ENCODE measurements at places on chromosomes 11 and 22.

DNA sequence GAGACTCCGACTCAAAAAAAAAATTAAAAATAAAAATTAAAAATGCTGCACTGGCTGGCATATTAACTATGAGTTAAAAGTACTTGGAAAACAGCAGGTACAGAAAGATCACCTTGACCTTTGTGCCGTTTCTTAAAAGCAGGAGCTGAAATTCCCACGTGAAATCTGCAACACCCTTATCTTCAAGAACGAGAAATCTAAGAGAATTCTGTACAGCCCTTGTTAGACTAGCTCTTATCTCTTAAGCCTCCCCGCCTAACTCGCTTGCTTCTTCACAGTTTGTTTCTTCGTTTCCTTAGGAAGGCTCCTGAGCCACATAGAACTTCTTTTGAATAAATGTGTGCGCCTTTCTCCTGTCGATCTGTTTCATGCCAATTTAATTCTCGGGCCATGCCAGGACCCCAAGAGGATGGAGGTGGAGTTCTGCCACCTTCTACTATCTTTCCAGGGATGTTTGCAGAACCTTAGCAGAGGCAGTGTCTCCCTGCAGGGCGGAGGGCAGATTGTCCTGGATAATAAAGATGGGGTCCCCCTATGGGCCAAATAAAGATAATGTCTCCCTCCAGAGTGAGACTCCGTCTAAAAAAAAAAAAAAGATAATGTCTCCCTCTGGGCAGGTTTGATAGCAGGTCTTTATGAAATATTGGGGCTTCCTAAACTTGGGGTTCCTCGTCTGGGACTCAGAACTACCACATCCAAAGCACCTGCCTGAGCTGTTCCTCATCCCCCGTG lies 27.4 kb upstream of the SYT8 start:
- DNase-seq = no peak

GRCh38 chr11:124941703-124942102 lies 5.9 kb upstream of the HEPACAM start:
- no peak for DNase-seq

GRCh38 chr11:73263640-73264039 lies 8.5 kb upstream of the P2RY6 start:
- no peak for DNase-seq

DNA sequence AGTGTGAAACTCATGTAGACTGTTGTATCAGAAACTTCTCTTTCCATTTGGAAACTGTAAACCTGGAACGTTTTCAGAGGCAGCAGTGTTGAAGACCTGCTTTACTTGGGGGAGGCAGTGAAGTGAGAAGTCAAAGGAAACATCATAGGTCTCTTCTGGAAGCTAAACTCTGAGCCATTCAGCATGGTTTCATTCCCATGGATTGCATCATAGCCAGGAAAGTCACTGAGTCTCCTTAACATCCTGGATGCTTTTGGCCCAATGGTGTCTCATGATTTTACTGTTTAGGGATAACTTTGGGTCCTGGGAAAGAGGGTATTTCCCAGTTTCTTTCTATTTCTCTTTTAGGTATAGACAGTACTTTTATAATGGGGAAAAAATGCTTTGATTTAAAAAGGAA lies 153.2 kb upstream of the E2F8 start:
- peak; percentile 75 for DNase-seq

DNA sequence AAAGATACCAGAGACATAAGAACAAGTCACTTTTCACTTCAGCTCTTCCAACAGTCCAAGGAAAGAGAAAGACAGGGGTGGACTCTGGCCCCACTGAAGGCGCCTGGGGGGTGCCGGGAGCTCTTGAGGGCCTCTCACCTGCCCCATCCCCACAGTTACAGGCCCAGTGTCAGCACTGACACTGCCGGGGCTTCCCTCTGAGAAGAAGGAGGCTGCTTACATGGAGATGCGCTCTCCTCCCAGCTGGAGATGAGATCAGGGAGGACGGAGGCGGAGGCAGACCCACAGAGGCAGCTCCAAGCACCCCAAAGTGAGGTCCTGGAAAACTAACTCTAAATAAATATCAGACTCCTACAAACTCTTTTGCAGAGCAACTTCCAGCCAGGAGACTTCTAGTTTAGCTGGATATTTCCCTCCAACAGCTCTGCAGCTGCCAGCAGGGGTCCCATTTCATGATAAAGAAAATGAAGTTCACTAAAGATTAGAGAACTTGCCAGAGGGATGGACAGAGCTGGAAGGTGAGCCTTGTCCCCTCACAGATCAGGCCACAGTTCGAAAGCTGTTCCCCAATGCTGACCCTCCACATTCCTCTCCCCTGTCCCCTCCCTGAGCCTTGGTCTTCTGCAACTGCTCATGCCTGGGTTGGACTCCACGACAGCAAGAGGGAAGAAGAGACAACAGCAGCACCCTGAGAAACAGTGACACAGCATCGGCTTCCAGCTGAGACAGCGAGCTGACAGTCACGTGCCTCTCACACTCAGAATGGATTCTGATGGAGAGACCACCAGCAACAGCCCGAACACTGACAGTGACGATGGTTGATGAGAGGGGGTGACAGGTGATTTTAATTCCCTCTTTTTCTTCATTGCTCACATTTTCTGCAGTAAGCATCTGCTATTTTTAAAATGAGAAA lies 5.8 kb downstream of the CARS1 start:
- no peak for DNase-seq

GRCh38 chr11:76810151-76810853 lies 27.1 kb downstream of the TSKU start:
- DNase-seq = peak; percentile 51

GRCh38 chr11:13224324-13224723 lies 53.3 kb upstream of the BMAL1 start:
- peak; percentile 34 for DNase-seq

GRCh38 chr11:111688013-111688412 lies 78.2 kb downstream of the PPP2R1B start:
- DNase-seq = no peak

- DNase-seq = no peak
Observed at GRCh38 chr11:33696931-33697638, 3.5 kb downstream of the C11orf91 start.

GRCh38 chr22:49660794-49661781 lies 166.6 kb downstream of the BRD1 start:
- no peak for DNase-seq

DNA sequence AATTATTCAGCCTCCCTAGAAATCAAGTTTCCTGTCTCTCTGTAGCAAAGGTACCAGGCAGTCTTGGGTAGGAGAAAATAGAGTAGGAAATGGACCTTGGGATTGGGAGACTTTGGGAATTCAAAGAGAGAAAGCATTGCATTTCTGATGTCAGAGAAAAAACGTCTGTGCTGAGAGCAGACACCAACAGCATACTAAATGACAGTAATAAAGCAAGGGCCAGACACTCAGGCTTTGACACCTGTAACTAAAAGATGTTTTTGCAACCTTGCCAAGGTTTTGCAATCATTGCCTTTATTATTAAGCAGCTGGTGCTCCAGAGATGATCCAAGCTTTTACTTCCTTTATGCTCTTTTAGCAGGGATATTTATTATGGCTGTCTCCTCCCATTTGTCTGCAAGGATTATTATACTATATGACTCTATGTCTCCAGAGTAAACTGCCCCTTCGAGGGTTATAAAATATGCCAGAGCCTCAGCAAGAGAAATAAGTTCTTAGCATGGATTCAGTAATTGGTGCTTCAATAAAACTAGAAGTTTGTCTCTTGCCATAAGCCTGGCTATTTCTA lies 85.2 kb upstream of the GRAMD1B start:
- DNase-seq = no peak

DNA sequence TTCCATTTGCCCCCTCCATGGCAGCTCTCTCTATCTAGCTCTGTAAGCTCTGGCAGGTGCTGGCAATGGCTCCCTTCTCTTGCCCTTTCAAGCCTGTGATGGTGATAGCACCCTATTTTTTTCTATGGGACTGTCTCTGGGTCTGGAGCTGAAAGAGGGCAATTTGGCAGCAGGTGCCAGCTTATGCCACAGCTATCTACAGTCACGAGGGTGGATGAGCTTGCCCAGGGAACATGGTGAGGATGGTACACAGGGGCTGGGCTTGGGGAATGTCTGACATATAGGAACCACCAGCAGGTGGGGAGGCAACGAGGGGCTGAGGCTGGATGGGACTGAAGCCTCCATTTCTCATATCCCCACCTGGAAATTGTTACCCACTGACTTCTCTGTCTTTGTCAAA lies 175.4 kb upstream of the SYT13 start:
- DNase-seq = no peak

- peak; percentile 29 for DNase-seq
Observed at GRCh38 chr11:66467756-66468155, 1.1 kb downstream of the PELI3 start.

DNA sequence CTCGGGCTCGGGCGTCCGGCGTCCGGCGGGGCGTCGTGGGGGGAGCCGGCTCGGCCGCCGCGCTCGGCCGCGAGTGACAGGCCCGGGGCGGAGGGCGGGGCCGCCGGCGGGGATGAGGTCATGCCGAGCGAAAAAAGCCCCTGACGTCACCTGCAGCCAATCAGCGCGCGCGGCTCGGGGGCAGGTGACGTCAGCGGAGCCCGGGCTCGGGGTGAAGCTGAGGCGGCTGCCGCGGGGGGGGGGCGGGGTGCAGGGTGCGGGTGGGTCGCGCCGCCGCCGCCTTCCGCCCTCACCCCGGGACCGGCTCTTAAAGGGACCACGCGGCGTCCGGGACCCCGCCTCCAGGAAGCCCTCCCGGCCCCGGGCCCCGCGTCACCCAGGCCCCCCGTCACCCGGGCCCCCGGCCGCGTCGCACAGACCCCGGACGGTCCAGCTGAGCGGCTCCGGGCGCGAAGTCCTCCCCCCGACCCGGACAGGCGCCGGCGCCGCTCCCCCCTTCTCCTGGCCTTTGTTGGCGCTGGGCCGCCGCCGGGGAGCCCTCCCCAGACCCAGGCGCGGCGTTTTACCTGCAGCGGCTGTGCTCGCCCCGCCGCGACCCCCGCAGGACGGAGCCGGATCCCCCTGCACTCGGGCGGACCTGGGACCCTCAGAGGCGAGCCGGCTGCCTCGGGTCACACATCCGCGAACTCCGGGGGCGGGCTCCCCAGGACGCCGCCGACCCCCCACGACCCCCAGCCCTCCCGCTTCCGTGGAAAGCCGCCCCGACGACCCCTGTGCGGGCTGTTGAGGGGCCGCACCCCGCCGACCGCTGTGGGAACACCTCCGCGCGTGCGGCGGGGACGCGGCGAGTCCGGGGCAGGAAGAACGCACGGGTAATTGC lies at the start of gene DUSP8:
TSS of gene DUSP8 (minus strand) at position 75 of the 880 bp plus-strand sequence. CDS start 6,445 bp downstream, outside the sequence.
- peak; percentile 90 for DNase-seq

GRCh38 chr11:81634483-81634882 lies 1099.2 kb downstream of the FAM181B start:
- DNase-seq = no peak

DNA sequence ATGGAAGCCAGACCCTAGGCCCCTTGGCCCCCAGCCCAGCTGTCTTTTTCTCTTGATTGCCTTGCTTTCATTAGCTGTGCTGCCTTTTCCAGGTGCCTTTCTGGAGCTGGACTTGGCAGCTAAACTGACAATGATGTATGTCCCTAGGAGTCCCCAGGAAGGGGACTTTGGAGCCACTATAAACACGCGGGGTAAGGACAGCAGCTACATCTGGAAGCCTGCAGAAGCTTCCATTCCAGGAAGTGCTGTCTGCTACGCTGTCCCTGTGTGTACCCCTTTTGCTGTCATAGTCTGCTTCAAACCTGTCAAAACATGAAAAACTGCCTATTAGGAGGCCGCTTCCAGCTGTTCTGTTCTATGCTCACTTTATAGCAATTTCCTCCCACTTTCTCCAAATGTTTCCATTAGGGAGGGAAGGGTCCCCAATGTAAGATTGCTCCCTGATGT lies 153.3 kb upstream of the RAG2 start:
- no peak for DNase-seq

DNA sequence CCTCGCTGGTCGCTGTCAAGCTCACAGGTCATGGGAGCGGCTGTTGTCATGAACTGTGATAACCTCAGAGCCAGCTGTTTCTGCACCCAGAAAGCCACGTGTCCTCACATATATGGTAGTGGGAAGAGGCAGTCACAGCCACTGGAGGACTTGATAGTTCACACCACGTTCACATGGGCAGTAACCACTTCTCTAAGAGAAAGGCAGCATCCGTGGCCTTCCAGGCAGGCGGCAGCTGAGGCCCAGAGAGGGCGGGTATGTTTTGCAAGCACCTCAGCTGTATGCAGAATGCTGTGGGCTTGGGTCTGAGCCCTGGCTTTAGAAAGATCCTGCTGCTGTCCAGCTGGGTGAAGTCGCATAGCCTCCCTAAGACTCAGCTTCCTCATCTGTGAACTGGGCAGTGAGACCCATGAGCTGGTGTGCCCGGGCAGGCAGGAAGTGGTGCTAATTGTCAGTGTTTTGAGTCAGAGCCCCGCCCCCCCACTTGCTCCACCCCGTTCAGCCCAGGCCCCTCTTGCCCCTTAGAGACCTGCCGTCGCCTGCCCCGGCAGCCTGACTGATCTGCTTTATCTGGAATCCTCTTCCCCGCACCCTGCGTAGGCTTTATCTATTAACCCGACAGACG lies 13.3 kb downstream of the TTC38 start:
- no peak for DNase-seq

DNA sequence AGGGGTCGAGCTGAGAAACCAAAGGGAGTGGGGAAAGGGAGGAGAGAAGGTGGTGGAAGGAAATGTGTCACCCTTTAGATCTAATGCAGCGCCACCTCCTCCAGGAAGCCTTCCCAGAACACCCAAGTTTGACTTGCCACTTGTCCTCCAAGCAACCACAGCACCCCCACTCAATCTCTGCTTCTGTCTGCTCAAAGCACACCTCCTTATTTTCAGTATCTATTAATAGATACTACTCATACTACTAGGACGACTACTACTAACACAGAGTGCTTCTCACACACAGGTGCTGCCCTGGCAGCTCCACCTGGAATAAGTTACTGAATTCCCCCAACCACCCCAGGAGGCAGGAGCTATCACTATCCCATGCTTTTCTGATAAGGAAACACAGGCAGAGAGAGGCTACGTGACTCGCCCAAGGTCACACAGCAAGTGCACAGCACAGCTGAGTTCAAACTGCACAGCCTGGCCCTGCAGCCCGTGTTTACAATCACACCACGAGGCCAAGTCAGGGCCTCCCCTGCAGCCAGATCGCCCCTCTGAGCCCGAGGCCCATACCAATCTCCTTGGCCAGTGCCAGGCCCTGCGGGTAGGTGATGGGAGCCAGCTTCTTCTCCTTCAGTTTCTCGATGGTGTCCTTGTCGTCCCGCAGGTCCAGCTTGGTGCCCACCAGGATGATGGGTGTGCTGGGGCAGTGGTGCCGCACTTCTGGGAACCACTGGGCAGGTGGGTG lies 13.2 kb downstream of the RAC2 start:
- DNase-seq = no peak

DNA sequence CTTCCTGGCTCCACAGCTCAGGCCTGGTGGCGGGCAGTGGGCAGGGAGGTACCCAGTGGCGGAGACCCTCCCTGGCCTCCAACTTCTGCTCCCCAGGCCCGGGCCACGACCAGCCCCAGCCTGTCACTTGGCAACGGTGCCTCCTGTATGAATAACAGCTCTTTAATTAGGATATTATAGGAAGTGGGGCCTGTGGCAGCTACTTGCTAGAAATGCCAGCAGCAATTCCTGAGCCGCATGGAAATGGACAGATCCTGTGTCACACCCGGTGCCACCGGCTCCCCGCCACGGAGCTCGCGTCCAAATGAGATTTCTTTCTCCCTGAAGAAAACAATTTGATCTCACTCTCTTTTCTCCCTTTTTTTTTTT lies 104.5 kb downstream of the CHST1 start:
- no peak for DNase-seq

GRCh38 chr11:67592880-67593564 lies 9.4 kb downstream of the GSTP1 start:
- DNase-seq = no peak

- no peak for DNase-seq
Observed at GRCh38 chr11:116721988-116722387, 50.8 kb downstream of the BUD13 start.

GRCh38 chr11:103744496-103745153 lies 291.8 kb upstream of the DDI1 start:
- DNase-seq = no peak

All from EH (cell line).